ENCODE measurements at places on chromosomes 3 and 15. TPM values are rescaled to one million over a fixed set of nuclear protein-coding genes. Genes with fewer than 3 reads are reported as not detected.

- no peaks in the 10 kb centered on the region for H3K36me3 ChIP-seq
- no peak overlapping the region for H3K27ac ChIP-seq
- no peaks in the 10 kb centered on the region for H3K4me1 ChIP-seq
- no peak overlapping the region for H3K4me3 ChIP-seq
Observed at GRCh38 chr3:149366031-149366430, 11.4 kb downstream of the TM4SF1 start.

GRCh38 chr3:152348436-152349177 is 79.9 kb downstream of the MBNL1 start:
- H3K27me3 ChIP-seq, result no peaks in the 10 kb centered on the region
- no peak overlapping the region for H3K4me3 ChIP-seq
- DNase-seq, result no peak

- H3K4me3 ChIP-seq, result no peak overlapping the region
- no peak for DNase-seq
- peaks cover 3% of the 10 kb centered on the region for H3K27me3 ChIP-seq
- H3K27ac ChIP-seq, result no peak overlapping the region
- no peaks in the 10 kb centered on the region for H3K36me3 ChIP-seq
Observed at GRCh38 chr15:43920254-43920600, 93.4 kb downstream of the WDR76 start.

DNA sequence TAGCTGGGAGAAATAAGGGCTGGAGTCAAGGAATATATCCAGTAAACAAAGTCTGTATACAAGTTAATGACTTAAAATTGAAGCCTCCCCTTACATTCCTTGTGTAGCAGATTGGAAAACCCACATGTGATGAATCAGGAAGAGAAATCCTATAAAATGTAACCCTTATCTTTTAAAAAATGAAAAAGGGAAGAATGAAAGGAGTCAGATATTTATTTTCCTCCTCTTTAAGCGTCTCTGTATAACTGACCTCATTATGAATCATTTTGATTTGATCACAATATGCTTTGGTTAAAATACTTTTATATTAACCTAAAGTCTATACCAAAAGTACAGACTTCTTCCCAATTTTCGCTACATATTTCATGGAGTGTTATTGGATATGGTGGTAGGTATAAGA is 316.3 kb upstream of the STAC start:
- no peaks in the 10 kb centered on the region for H3K4me1 ChIP-seq
- no peak overlapping the region for H3K27ac ChIP-seq
- no peaks in the 10 kb centered on the region for H3K27me3 ChIP-seq
- no peak overlapping the region for H3K4me3 ChIP-seq

- no peak for DNase-seq
- H3K27ac ChIP-seq, result no peak overlapping the region
- H3K36me3 ChIP-seq, result no peaks in the 10 kb centered on the region
Observed at GRCh38 chr3:182618085-182618732, 175.1 kb upstream of the ATP11B start.

GRCh38 chr15:89244574-89244903 is 760 bp downstream of the FANCI start:
- peak overlapping the region; percentile 92 for H3K27ac ChIP-seq
- no peak for DNase-seq
- H3K27me3 ChIP-seq, result peaks cover 5% of the 10 kb centered on the region
- H3K36me3 ChIP-seq, result peaks cover 46% of the 10 kb centered on the region

GRCh38 chr15:31255176-31255510 is 71.5 kb upstream of the KLF13 start:
- H3K36me3 ChIP-seq, result no peaks in the 10 kb centered on the region
- no peak overlapping the region for H3K27ac ChIP-seq

- H3K27ac ChIP-seq, result no peak overlapping the region
- H3K4me3 ChIP-seq, result no peak overlapping the region
- H3K4me1 ChIP-seq, result no peaks in the 10 kb centered on the region
- H3K36me3 ChIP-seq, result peaks cover 6% of the 10 kb centered on the region
- DNase-seq, result no peak
Observed at GRCh38 chr15:96339619-96340347, 9.3 kb downstream of the NR2F2 start.

SOX2 gene
- not detected for total RNA-seq

GRCh38 chr15:72099155-72099554 is 18.8 kb downstream of the MYO9A start:
- no peak overlapping the region for H3K4me3 ChIP-seq
- H3K27me3 ChIP-seq, result no peaks in the 10 kb centered on the region
- H3K4me1 ChIP-seq, result no peaks in the 10 kb centered on the region
- H3K36me3 ChIP-seq, result peaks cover 1% of the 10 kb centered on the region

ARIH2 gene
- total RNA-seq, result 156 TPM

CCR5 gene
- total RNA-seq, result 99.8 TPM

HESX1 gene
- 0.47 TPM for total RNA-seq

DAZL gene
- not detected for total RNA-seq

NAA80 gene
- 23.1 TPM for total RNA-seq

IQCH gene
- total RNA-seq, result 1.9 TPM

DNA sequence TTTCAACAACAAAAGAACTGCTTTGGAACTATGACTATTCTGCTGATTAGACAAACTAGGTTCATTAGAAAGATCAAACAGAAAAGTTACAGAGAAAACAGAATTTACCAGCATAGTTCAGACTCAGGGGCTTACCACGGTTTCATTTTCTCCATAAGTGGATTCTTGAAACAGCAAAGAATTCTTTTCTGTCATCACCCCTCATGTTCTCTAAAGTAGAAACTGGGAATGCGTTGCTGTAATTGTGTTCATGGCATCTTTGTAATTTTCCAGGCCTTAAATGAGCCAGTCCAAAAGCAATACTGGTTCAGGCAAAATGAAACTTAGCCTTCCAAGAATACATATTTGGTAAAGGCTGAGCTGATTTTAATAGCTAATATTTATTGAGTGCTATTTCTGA is 287.8 kb downstream of the CHL1 start:
- H3K27me3 ChIP-seq, result no peaks in the 10 kb centered on the region
- H3K27ac ChIP-seq, result no peak overlapping the region
- H3K4me1 ChIP-seq, result no peaks in the 10 kb centered on the region
- no peaks in the 10 kb centered on the region for H3K36me3 ChIP-seq

LRIG1 gene
- 31.6 TPM for total RNA-seq

GRCh38 chr15:88255484-88256278 is 858 bp downstream of the NTRK3 start:
- no peak overlapping the region for H3K4me3 ChIP-seq
- peaks cover 15% of the 10 kb centered on the region for H3K4me1 ChIP-seq
- peaks cover 74% of the 10 kb centered on the region for H3K27me3 ChIP-seq
- DNase-seq, result no peak
- H3K36me3 ChIP-seq, result no peaks in the 10 kb centered on the region

B3GNT5 gene
- 0.26 TPM for total RNA-seq

PRR20G gene
- not detected for total RNA-seq

ABHD17C gene
- 1.5 TPM for total RNA-seq

- H3K4me3 ChIP-seq, result no peak overlapping the region
- no peak overlapping the region for H3K27ac ChIP-seq
- H3K4me1 ChIP-seq, result no peaks in the 10 kb centered on the region
Observed at GRCh38 chr15:35427091-35427490, 118.9 kb downstream of the DPH6 start.

MYRIP gene
- not detected for total RNA-seq

DNA sequence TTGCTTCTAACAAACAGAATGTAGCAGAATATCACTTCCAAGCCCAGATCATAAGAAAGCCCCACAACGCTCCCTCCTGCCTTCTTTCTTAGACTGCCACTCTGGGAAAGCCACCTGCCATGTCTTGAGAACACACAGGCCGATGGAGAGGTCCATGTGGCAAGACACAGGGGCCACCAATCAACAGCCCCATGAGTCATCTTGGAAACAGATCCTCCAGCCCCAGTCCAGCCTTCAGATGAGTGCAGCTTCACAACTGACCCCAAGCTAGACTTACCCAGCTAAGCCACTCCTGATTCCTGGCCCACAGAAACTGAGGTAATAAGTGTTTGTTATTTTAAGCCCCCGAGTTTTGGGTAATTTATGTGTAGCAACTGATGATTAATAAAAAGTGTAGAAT is 39.7 kb downstream of the PTH1R start:
- no peaks in the 10 kb centered on the region for H3K27me3 ChIP-seq
- H3K36me3 ChIP-seq, result peaks cover 50% of the 10 kb centered on the region
- DNase-seq, result no peak
- no peak overlapping the region for H3K27ac ChIP-seq
- H3K4me1 ChIP-seq, result peaks cover 32% of the 10 kb centered on the region

DNA sequence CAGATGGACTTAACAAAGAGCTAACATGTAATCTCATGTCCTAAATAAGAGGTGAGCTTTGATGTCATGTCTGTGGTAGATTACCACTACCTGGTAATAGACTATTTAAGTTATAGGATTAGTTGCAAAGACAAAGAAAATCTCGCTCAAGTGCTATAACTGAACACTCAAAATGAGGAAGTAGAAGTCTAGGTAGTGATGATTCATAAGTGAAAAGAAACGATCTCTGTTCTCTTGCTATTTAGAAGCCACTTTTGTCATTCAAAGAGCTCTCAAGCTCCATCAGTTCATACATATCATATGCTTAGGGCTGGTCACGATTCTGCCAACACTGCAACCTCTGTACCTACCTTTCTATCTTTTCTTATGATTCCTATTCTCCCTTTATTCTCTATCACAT is 110.9 kb downstream of the EDEM1 start:
- H3K27me3 ChIP-seq, result peaks cover 15% of the 10 kb centered on the region
- H3K36me3 ChIP-seq, result no peaks in the 10 kb centered on the region
- no peak overlapping the region for H3K4me3 ChIP-seq
- no peak overlapping the region for H3K27ac ChIP-seq

XYLB gene
- 5.2 TPM for total RNA-seq

- H3K27ac ChIP-seq, result no peak overlapping the region
- H3K4me1 ChIP-seq, result peaks cover 46% of the 10 kb centered on the region
- peaks cover 61% of the 10 kb centered on the region for H3K36me3 ChIP-seq
- H3K4me3 ChIP-seq, result no peak overlapping the region
- DNase-seq, result no peak
Observed at GRCh38 chr3:105856605-105857004, 12.2 kb downstream of the CBLB start.

- H3K27ac ChIP-seq, result no peak overlapping the region
- peaks cover 2% of the 10 kb centered on the region for H3K4me1 ChIP-seq
- H3K4me3 ChIP-seq, result no peak overlapping the region
- peaks cover 54% of the 10 kb centered on the region for H3K36me3 ChIP-seq
Observed at GRCh38 chr15:63628123-63628822, 31.1 kb downstream of the FBXL22 start.

SERPINI2 gene
- total RNA-seq, result not detected

DNA sequence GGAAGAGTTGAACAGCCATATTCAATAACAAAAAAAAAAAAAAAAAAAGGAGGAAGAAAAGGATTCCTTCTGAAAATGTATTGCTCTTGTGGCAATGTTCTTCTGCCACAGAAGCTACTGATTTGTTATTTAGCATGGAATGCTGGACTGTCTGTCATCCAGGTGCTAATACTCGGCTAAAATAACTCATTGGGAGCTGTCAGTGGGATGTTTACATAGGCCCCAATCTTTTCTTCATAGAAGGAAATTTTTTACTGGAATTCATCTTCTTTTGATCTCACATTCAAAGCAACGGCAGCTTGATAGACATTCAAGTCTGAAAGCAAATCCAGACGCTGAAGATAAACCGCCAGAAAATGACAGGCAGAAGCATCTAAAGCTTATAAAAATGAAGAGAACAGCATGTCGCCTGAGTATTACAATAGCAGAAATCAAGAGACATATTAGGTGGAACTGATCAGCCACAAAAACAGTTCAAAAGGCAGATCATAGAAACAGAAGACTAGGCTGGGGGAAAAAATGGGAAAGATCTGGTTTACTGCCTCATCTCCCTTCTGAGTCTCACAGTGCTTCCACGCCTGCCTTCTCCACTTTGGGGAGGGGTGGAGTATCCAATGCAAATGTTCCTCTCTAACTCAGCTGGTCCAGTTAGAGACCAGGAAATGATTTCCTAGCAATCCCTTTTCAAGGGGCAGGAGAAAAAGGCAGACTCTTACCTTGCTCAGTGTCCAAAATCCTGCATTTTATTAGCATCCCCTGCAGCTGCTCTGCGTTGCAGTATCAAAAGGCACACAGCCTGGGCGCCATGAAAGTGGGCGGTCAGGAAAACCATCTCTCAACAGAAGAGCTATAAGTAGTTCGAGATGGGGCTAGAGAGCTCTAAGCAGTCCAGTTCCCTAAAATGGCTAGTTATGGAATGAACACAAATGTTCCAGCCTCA is 451.9 kb downstream of the FOXP1 start:
- H3K27me3 ChIP-seq, result peaks cover 3% of the 10 kb centered on the region
- no peaks in the 10 kb centered on the region for H3K36me3 ChIP-seq
- peak overlapping the region; percentile 92 for H3K27ac ChIP-seq
- no peak for DNase-seq
- peaks cover 44% of the 10 kb centered on the region for H3K4me1 ChIP-seq
- H3K4me3 ChIP-seq, result peak overlapping the region; percentile 90

TLR9 gene
- not detected for total RNA-seq

DNA sequence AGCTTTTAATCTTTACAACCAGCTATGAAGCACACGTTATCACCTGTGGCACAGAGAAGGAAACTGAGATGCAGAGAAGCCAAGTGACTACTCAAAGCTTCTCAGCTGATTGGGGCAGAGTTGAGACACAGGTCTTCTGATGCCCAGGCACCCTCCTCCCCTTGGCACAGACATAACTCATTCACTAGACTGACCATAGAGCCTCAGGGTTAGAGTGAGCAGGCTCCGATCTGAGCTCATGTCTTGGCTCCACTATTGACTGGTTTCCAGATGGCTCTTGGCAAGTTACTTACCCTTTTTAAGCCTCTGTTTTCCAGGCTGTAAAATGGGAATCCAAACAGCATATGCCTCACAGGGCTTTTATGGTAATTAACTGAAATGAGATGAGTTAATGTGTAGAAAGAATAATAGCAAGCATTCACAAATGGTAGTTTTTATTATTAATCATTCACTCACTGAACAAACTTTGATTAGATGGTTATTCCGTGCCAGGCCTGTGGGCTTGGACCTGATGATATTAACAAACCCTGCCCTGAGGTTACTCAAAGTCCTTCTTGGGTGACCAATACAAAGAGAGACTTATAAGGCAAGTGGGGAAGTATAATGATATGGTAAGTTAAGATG is 184.3 kb downstream of the ANXA2 start:
- H3K4me3 ChIP-seq, result no peak overlapping the region
- peaks cover 48% of the 10 kb centered on the region for H3K27me3 ChIP-seq
- no peak overlapping the region for H3K27ac ChIP-seq
- no peaks in the 10 kb centered on the region for H3K36me3 ChIP-seq

PAQR5 gene
- total RNA-seq, result not detected

Data from activated CD8-positive, alpha-beta memory T cell treated with anti-CD3 and anti-CD28 coated beads, Interleukin-2, amount 10 ng/mL, durations not matched to agents 7 days and 5 days (primary cell).